ENCODE measurements at places on chromosomes 5 and 9.

DNA sequence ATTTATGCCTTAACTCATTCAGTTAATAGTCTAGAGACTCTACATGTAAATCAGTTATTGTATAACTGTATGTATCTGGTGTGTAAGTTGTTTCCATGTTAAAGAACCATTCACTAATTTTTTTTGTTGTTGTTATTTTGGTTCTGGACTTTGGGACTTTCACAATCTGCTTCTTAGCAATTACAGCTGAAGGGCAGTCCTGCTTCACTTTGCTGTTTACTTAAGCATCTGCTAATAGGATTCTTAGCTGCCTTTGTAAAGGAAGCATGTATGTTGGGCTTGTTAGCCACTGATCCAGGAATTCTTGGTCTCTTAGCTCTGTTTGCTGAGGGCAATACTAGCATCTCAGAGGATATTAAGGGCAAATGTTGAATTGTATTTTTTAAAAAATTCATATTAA, 97.0 kb downstream of the FOCAD start:
- DNase-seq: no peak

GRCh38 chr9:98240475-98240874, 15.0 kb downstream of the TBC1D2 start:
- no peak for DNase-seq

- peak; percentile 29 for DNase-seq
Measured at GRCh38 chr9:92911511-92912475, 34.0 kb upstream of the ZNF484 start.

DNA sequence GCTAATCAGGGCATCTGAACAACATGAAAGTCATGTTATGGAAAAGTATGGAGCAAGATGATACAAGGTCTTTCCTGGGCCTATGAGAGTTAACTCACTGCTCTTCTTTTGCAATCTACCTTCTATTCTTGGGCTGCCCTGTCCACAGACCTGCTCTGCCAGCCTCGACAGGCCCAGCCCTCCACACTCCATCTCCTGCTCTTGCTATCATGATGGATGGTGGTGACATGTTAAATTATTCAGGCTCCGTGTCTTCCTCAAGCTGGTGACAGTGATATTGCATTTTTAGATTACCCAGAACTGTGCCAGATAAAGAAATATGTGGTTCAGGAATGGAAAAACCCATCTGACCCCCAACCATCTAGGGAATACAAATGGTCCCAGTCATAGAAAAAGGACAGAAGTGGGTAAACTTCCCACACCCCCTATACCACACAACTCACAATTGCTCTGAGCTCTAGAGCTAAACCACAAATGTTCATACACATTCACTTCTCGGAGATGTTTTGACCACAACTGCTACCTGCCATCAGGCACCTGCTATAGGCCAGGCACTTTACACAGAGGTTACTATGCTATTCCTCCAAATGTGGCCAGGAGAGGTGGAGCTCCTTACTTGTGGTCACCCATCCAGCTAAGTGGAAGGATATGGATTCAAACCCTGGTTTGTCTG, 311.3 kb downstream of the ASTN2 start:
- DNase-seq: no peak

DNA sequence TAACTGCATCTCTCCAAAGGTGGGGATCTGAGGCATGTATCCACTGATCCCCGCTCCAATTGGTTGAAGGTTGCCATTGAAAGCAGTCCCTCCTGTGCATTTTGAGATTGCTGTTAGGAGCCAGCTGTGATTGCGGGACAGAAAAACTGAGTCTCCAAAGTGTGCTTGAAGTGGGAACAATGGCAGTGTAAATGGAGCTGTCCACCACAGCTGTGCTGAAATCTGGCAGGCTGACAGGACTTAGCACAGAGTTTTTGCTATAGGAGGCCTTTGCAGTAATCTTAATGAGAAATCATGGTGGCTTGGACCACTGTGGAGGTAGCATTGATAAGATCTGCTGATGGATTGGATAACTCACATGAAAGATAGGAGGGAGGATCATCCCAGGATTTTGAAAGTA, 3.3 kb downstream of the RNF20 start:
- DNase-seq: no peak

DNA sequence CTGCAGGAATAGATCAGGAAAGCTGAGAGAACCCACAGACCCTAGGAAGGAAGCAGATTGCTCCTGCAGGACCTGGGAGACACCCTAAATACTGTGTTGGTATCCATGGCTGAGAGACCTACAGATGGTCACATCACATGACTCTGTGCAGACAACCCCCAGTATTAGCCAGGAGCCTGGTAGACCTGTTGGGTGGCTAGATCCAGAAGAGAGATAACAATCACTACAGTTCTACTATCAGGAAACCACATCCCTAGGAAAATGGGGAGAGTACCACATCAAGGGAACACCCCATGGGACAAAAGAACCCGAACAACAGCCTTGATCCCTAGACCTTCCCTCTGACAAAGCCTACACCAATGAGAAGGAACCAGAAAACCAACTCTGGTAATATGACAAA, 24.2 kb upstream of the MELK start:
- DNase-seq: no peak

GRCh38 chr9:3758816-3759576, 233.2 kb upstream of the RFX3 start:
- no peak for DNase-seq

- DNase-seq: no peak
Measured at GRCh38 chr9:10274175-10274574, 338.6 kb downstream of the PTPRD start.

DNA sequence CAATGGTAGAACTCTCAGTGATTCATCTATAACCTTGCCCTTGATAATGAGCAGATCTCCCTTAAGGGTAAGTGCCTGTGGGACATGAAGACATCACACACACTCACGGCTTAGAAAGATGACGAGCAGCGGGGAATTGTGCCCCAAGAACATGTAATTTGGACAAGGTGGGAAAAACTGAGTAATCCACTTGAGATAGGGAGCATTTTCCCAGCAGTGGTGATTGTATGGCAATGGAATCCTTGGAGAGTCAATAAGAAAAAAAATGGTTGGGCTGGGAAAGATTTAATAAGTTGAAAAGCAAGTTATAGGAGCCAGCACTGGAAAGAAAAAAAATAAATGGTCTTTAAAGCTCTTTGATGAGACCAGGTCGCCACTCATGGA, 193.1 kb downstream of the GLIS3 start:
- no peak for DNase-seq

- DNase-seq: no peak
Measured at GRCh38 chr5:165521816-165522610, 2016.6 kb downstream of the MAT2B start.

GRCh38 chr9:128809831-128810230, 8.5 kb upstream of the ENDOG start:
- no peak for DNase-seq

DNA sequence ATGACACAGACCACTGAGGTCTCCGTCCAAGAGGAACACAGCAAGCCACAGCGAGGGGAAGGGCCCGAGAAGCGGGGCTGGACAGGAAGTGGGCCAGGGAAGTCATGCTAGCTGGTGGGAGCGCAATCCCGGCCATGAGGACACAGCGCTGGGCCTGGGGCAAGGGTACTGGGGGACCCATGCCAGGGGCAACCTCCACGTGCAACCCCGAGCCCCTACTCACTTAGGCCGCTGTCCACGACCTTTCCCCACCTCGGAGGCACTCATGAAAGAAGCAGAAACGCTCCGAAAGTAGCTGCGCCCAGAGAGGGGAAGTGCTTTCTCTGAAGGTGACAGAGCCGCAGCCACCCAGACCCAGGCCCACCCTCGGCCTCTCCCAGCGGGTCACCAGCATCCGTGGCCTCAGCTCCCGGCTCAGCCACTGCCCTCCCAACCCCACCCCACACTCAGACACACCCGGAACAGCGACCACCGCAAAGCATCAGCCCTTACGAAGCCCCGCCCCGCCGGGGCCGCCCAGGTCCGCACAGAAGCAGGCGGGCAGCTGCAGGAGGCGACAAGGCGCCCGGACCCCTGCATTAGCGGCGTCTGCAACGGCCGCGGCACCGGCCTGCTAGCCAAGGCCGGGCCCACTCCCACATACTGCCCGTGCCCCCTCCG, 782 bp downstream of the BICD2 start:
- DNase-seq: no peak

- DNase-seq: peak; percentile 30
Measured at GRCh38 chr9:130843049-130843908, 8.2 kb downstream of the ABL1 start.

GRCh38 chr9:70324963-70325362, 66.2 kb downstream of the SMC5 start:
- no peak for DNase-seq

DNA sequence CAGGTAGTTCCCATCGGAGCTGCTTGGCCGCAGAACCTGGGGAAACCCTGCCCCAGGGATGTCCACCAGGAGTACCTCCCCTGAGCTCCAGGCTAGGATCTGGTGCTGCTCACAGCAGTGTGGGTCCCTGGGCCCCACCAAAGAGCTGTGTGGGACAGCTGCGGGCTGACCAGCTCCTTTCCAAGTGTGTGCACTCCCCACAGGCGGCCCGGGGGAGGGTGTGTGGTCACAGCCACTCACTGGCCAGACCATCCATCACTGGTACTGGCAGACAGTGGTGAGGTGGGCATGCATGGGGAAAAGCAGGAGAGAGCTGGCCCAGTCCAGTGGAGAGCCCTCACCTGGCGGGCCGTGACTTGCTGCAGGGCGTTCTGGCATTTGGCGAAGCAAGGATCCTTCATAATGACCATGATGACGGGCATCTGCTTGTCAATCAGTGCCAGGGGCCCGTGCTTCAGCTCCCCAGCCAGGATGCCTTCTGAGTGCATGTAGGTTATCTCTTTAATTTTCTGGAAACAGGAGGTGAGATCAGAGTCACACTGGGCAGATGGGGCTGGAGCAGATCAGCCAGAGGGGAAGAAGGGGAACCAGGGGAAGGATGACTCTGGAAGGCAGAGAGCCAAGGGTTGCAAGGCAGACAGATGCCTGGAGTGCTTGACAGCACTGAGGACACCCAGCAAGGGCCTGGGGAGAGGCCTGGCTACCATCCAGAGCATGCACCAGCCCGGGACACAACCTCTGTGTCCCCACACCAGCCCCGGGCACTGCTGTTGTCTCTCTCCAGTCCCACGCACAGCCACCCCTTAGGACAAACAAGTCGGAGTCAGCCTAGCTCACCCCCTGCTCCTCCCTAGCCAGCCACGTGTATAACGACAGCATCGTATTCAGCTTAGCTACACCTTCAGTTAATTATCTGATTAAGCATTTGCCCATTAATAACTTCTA, 12.8 kb upstream of the MAPK9 start:
- DNase-seq: no peak

GRCh38 chr9:33180526-33181184, 13.5 kb upstream of the B4GALT1 start:
- no peak for DNase-seq

DNA sequence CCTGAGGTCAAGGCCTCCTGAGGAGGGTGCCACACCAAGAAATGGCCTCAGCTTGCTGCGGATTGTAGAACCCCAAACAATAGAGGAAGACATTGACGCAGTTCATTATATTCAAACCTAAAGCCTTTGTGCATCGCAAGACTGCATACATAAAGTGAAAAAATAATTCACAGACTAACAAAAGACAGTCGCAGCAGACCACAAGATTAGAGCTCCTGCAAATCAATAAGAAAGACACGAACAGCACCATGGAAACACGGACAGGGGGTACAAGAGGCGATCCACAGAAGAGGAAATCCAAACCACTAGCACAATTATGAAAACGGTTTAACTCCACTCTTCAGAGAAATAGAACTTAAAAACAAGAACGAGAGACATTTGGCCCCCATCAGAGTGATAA, 10.0 kb upstream of the TCOF1 start:
- no peak for DNase-seq

DNA sequence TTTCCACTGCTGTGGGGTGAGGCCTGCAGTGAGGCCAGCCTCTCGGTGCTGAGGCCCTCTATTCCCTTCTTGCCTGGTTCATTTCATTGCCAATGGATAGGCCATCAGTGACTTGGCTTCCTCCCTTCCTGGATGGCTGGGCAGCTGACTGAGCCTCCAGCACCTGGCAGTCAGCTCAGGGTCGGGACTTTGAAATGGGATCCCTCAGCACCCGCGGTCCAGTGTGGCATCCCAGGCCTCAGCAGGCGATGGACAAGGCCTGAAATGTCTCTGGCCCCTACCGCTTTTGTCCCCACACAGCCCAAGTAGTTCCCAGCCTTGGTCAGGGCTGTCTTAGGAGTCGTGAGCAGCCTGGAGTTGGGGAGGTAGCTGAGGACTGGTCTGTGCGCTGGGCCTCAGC, 17.2 kb downstream of the NDST1 start:
- no peak for DNase-seq

DNA sequence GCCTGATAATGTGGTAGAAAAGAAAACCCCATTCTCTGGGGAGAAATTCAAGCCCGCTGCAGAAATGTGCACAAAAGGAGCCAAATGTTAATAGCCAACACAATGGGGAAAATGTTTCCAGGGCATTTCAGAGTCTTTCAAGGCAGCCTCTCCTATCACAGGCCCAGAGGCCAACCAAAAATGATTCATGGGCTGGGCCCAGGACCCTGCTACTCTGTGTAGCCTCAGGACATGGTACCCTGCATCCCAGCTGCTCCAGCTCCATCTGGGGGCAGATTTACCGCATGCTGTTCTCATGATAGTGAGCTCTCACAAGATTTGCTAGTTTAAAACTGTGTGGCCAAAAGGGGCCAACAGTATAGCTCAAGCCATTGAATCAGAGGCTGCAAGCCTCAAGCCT, 41.1 kb downstream of the RAPGEF6 start:
- no peak for DNase-seq

GRCh38 chr5:42840269-42840668, 28.6 kb upstream of the SELENOP start:
- no peak for DNase-seq

GRCh38 chr9:17810728-17811571, 232.1 kb downstream of the SH3GL2 start:
- peak; percentile 43 for DNase-seq

- no peak for DNase-seq
Measured at GRCh38 chr9:89475891-89476440, 21.9 kb downstream of the SEMA4D start.

DNA sequence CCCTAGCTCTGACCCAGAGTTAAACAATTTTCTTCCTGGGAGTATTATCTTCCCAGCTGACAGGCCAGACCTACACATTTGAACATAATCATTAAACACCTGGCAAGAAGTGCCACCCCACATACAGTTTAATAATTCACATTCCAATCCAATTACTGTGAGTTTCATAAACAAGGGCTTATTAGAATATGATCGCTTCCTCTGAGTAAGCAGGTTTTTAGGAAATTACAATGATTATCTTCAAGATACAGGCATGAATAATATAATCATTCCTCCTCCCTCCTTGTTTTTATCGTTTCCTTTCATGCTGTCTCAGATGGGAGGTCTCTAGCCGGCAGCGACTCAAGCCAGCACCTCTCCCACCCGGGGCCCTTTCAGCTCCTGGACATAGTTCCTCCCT, 15.8 kb upstream of the KIF4B start:
- DNase-seq: no peak

GRCh38 chr9:133210202-133210532, 1.1 kb upstream of the OBP2B start:
- no peak for DNase-seq

- no peak for DNase-seq
Measured at GRCh38 chr5:76807296-76807695, 11.5 kb upstream of the F2RL1 start.

All from NCI-H510A treated with DMSO at 0.1 percent for 48 hours (cell line).